Activated T-cell treated with anti-CD3 and anti-CD28 coated beads, Interleukin-2, amount 50 U/mL, for 72 hours (primary cell): ENCODE measurements at places on chromosomes 4 and X.

DNA sequence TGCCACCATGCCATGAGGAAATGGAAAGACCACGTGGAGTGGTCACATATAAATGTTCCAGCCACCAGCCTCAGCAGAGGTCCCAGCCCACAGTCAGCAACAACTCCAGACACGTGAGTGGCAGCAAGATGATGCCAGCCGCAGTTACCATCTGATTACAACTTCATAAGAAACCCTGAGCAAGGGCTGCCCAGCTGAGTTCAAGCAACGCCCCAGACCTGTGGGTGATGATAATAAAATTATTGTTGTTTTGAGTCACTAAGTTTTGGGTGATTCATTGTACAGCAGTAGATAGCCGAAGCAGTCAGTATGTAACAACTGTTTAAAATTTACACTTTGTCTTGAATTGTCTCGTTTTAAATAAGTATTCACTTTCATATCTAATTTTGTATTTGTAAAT, 5.8 kb upstream of the CCNG2 start:
- no peak for DNase-seq

GRCh38 chr4:38699112-38699511, 35.1 kb downstream of the KLF3 start:
- no peak for DNase-seq

GRCh38 chr4:172986114-172986513, 182.5 kb upstream of the GALNT7 start:
- DNase-seq: no peak

DNA sequence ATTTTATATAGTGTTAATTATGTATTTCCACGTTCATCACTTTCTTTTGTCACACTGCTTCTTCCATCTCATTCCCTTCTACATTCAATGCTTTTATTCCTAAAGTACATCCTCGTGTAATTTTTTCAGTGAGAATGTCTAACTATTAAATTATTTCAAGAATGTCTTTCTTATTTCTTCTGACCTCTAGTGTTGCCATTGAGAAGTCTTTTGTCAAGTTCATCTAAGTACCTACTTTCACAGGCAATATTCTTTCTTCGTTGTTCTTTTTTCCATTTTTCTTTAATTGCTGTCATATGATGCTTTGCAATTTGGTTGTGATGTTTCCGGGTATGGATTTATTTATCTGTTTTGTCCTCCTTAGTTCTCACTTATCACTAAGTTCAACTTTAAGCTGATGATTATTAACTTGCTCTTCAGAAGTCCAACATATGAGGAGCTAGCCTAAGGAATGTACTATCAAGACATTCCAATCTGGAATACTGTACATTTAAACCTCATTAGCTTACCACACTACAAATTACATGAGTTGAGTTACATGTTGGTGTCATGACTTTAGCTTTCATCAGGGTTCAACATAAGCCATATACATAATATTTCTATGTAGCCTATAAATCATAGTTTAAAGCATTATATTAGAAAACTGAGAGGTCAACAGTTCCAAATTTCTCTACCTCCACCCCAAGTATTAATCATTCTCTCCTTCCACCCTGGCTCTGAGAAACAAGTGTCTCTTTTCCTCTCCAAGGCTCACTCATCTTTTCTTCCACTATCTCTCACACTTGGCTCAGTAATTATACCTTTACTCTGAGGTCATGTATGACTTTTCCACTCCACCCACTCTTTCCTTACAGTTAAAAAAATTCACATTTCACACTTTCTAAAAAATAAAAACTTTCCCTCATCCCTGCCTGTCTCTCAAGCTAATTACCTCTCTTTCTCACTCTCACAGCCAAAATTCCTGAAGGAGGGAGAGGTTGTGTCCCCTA, 81.5 kb downstream of the COX18 start:
- DNase-seq: no peak

DNA sequence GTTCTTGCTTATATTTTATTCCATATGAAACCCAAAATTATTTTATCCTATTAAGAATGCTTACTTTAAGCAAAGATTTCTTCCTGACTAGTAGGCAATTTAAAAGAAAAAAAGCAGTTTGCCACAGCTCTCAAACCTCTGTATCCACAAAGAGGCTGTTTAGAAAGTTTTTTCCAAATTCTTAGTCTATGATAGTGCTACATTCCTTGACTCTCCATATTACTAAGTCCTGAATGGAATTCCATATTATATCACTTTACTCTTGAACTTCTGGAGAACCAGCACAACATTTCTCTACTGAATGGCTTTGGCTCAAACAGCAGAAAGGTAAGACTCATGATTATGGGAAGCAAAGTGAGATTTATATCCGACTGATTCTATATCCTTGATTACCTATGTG, 8.3 kb downstream of the SLC10A6 start:
- DNase-seq: no peak

DNA sequence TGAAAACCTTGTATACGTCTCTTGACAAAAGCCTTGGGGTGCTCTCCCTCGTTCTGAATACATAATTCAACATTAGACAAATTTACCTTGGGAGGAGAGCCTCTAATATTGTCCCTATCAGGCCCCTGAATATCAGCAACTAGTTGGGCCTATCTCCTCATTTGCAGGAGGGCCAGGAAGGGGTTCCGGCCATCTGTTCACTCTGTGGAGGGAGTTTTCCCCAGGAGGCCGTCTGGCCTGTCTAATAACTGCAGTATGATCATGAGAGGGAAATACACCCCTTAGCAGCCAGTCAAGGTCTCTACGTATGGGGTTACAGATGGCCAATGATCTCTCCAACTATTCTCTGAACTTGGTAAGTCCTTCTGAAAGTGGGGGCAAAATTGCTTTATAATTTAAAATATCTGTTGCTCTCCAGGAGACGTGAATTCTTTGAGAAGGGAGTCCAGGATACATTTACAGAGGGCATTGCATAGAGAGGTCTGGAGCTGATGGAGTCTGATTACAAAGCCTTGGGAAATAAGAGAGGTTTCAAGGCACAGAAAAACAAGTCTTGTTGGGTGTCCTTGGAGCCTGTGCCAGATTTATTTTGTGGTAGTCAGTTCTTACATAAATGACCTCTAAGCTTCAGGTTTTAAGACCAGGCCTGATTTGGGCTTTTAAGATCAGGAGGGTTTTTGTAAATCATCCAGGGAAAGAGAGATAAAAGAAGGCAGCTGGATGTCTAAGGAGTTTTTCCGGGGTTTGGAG, 48.2 kb upstream of the UXT start:
- DNase-seq: no peak

- DNase-seq: no peak
Observed at GRCh38 chrX:110116066-110116980, 113.4 kb downstream of the TMEM164 start.

- no peak for DNase-seq
Observed at GRCh38 chr4:150789864-150790263, 207.9 kb downstream of the MAB21L2 start.

- DNase-seq: no peak
Observed at GRCh38 chr4:174005422-174005821, 278.0 kb downstream of the FBXO8 start.

- no peak for DNase-seq
Observed at GRCh38 chr4:4320528-4320927, 30.5 kb downstream of the ZBTB49 start.

DNA sequence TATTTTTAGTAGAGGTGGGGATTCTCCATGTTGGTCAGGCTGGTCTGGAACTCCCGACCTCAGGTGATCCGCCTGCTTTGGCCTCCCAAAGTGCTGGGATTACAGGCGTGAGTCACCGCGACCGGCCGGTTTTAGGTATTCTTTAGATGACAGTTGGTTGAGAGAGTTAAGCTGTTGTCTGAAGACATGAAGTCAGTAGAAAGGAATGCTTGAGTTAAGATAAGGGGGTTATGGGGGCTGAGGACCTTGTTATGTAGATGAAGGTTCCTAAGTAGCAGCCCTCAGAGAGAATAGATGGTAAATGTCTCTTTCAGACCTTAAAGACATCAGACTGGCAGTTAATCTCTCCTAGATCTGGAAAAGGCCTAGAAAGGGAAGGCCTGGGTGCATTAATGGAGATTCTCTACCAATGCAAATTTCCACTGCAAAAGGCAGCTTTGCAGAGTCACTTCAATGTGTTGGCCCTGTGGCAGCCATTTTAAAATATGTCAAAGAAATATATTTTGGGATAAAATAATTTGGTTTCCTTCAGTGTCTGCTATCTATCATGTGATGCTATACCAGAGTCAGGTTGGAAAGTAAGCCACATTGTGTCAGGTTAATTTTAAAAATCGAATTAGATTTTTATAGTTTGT, 6.4 kb upstream of the ZNF674 start:
- DNase-seq: no peak

DNA sequence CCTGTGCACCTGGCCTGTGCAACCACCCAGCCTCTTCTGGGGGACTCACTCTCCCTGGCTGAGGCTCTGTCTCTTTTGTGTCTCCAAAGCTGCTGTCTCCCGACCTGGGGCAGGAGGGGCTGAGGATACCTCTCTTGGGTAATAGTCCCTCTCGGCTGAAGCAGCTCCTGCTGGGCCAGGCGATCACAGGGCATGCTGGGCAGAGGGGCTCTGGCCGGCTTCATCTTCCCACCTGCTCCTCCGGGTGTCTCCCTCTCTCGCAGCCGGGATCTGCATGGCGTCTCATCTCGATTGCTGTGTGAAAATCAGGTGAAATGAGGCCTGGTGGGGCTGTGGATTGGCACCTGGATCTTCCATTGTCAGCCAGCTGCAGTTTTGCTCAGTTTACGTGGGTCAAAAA, 53.2 kb downstream of the MGST2 start:
- no peak for DNase-seq

- DNase-seq: no peak
Observed at GRCh38 chr4:138573246-138573645, 331.1 kb upstream of the SLC7A11 start.

GRCh38 chr4:140281828-140282552, 91.5 kb upstream of the SCOC start:
- DNase-seq: no peak

DNA sequence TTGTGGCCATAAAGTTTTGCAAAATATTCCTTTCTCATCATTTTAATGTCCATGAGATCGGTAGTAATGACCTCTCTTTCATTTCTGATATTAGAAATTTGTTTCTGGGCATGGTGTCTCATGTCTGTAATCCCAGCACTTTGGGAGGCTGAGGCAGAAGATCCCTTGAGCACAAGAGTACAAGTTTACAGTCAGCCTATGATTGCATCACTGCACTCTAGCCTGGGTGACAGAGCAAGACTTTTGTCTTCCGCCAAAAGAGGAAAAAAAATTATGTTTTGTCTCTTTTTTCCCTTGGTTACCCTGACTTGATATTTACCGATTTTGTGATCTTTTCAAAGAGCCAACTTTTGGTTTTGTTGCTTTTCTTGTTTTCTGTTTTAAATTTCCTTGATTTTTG, 10.8 kb upstream of the NKAP start:
- DNase-seq: no peak

DNA sequence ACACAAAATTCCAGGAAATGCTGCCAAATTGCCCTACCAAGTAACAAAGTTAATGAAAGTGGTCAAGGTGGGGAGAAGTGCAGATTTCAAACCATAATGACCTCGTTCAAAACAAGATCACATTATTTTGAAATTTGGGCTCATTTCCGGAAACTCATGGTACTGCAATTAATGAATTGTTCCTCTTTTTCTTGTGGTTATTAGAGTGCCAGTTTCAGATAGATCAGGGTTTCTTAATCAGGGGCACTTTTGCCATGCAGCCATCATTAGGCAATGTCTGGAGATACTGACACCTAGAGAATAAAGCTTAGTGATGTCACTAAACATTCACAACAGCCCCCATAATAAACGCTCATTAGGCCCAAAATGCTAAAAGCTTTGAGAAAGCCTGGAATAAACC, 381.5 kb upstream of the GALNT7 start:
- DNase-seq: no peak

- no peak for DNase-seq
Observed at GRCh38 chrX:48520976-48521352, 644 bp upstream of the EBP start.

GRCh38 chr4:147714575-147715401, 17.1 kb upstream of the ARHGAP10 start:
- DNase-seq: no peak
